ENCODE measurements at places on chromosomes 13 and 19.
A peak's percentile ranks its signal among the peaks of the same experiment; 100 is the strongest.

GRCh38 chr13:39210961-39211534, 172.8 kb downstream of the NHLRC3 start:
- no peak for DNase-seq

GRCh38 chr19:35752746-35753350, 4.0 kb downstream of the HSPB6 start:
- DNase-seq: no peak

DNA sequence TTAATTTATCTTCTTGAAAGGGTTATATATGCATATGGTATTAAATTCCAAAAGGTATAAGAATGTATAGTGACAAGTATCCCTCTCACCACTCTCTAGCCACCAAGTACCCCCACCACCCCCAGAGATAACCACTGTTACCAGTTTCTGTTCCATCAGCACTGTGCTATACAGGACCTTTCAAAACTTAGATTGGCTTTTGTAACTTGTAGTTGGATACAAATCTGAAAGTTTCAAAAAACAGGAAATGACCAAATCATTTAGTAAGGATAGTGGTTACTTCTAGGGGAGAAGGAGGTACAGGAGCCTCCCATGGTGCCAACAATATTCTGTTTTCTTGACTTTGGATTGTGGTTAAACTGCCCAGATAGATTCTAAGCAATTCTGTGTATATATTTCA, 56.7 kb downstream of the AKAP11 start:
- DNase-seq: no peak

DNA sequence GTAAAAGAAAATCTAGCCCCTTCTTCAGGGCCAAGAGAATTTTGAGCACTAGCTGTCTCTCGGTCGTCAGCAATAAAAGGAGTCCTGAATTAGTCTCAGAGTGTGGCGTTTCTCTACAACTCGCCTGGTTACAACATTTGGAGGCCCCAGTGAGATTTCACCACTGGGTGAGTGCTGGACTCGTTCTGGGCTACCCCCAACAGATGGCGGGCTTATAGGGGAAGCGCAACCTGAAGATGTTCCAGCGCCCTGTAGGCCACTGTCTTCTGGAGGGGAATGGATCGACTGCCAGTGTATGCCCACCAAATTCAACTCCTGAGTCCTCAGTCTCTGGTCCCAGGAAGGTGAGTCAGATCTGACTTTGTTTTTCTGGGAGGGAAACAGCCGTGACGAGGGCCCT, 11.7 kb upstream of the ZNF181 start:
- no peak for DNase-seq

DNA sequence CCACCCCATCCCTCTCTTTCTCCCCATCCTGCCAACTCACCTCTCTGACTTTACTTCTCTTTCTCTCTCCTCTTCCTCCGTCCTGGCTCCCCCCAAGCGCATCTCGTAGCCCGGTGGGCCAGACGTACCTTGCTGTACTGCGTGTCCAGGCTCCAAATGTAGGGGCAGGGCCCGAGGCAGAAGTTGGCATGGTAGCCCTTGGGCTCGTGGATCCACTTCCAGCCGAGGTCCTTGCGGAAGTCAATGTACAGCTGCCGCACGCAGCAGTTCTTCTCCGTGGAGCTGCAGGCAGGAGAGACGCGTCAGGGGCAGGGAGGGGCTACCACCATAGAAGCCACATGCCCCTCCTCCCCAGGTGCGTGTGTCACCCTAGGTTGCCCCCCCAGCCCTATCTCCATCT, 21.7 kb downstream of the TGFB1 start:
- no peak for DNase-seq

- no peak for DNase-seq
Observed at GRCh38 chr13:59545007-59545406, 618.7 kb downstream of the DIAPH3 start.

- no peak for DNase-seq
Observed at GRCh38 chr13:21616205-21616866, 12.4 kb upstream of the MICU2 start.

GRCh38 chr19:16325161-16325527, 518 bp downstream of the KLF2 start:
- DNase-seq: no peak

DNA sequence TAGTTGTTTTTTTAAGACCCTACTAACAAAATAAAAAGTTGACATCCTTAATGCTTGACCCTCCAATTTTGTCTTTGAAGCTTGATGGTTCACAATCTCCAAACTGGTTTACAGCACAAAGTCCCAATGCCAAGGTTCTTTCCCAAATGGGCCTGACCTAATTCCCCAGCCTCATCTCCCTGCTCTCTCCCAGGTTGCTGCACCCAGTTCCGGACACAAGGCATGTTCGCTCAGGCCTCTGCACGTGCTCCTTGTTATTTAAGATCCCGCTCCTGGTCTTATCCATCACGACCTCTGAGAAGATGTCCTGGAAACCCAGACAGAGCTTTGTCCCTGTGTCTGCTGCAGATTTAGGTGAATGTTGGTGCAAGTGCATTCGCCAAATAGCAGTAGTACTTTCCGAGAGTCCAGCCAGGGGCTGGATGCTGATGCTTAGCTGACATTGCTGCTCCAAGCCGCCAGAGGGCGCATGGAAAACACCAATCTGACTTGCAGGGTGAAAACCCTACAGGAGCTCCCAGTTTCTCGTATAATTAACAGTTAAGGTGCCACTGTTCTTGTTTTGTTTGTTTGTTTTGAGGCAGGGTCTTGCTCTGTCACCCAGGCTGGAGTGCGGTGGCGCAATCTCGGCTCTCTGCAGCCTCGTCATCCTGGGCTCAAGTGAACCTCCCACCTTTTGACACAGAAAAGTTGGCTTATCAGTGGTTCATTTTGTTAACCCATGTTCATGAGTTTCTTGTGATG, 18.5 kb downstream of the LYPD3 start:
- DNase-seq: no peak

DNA sequence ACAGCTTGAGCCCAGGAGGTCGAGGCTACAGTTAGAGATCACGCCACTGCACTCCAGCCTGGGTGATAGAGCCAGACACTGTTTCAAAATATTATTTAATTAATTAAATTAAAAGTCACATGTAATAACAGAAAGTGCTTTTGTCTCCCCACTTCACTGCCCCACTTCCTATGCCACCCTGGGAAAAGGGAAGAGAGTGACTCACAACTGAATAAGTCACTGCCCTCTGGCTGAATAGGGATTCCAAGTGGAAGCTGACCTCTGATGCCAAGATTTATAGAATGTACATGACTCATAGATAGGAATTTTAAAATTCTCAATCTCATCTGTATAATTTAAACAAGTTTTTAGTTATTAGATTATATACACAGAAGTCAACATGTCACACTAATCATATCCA, 22.2 kb upstream of the ERVV-1 start:
- DNase-seq: no peak

DNA sequence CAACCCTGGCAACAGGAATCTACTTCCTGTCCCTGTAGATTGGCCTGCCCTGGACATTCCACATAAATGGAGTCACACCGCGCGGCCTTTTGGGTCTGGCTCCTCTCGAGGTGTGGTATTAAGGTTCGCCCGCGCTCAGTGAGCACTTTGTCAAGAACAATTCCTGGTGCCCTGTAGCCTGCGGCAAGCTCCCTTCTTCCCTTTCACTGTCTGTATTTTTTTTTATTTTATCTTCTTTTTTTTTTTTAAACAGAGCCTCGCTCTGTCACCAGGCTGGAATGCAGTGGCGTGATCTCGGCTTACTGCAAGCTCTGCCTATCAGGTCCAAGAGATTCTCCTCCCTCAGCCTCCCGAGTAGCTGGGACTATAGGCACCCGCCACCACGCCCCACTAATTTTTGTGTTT, 28.3 kb downstream of the PEX11G start:
- DNase-seq: no peak

DNA sequence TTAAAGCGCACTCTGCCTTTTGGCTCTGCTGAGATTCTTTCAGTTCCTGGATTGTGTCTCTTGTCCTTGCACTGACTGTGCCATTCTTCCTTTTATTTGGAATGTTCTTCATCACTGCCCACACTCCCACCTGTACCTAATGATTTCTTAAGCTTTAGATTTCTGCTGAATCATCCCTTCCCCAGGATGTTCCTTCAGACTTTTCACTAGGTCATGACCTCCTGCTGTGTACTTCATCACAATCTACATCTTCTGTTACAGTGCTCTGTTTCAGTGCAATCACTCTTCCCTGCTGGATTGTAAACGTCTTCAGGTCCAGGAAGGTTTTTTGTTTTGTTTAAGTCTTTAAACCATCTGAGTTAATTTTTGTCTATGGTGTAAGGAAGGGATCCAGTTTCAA, 281.0 kb downstream of the ATP8A2 start:
- DNase-seq: no peak

GRCh38 chr19:41356984-41357739, 3.4 kb upstream of the TGFB1 start:
- no peak for DNase-seq

DNA sequence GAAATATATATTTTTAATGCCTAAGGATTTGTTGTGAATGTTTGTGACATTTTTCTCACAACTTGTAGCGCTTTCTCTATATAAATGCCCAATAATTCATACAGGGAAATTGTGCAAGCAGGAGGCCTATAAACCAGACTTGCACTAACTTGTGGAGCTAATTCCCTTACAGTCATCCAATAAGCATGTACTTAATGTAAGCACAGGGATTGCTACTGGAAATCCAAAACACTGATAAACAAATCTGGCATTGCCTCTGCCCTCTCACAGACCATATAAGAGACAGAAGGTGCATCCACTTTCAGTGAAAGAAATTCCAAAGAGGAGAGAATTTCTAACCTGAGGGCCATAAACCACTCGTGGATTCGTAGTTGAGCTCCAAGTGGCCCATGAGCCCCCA, 518.8 kb downstream of the MYO16 start:
- DNase-seq: peak; percentile 58

- DNase-seq: peak; percentile 5
Observed at GRCh38 chr13:41456768-41457588, at the start of gene RGCC. RGCC (plus strand) TSS chr13:41457550; CDS start chr13:41457708, 158 bp downstream.

DNA sequence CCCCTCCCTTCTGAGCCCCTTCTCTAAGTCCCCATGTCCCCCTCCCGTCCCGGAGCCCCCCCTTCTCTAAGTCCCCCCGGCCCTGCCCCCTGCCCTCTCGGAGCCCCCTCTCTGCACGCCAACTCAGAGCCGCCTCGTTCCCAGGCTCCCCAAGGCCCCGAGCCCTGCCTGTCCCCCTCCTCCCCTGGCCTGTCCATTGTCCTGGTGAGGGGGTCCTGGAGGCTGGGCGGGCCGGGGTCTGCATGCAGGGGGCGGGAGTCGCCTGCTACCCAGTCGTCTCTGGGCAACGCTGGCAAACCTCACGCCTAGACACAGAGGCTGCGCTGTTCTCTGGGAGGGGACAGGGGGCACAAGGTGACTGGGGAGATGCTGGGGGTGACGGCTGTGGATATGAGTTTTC, 39.2 kb upstream of the SEMA6B start:
- no peak for DNase-seq
